ENCODE measurements at places on chromosomes 11 and 22. TPM values are rescaled to one million over a fixed set of nuclear protein-coding genes. Genes with fewer than 3 reads are reported as not detected.

DNA sequence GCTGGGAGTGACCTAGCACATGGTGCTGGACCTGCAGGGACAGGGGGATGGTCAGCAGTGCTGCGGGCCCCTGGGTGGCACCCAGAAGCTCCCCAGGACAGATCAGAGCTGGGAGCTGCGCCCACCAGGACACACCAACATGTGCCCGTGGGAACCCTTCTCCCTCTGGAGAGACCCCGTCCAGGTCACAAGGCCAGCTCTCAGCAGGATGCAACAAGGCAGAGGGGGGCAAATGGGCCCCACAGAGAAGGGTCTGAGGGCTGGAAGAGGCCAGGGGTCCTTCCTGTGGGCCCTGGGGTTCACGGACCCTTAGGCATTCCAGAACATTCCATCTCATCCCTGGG lies 6.2 kb downstream of the DUSP8 start:
- DNase-seq, result no peak

GRCh38 chr11:115506954-115507675 lies 2.9 kb upstream of the CADM1 start:
- DNase-seq, result no peak

DNA sequence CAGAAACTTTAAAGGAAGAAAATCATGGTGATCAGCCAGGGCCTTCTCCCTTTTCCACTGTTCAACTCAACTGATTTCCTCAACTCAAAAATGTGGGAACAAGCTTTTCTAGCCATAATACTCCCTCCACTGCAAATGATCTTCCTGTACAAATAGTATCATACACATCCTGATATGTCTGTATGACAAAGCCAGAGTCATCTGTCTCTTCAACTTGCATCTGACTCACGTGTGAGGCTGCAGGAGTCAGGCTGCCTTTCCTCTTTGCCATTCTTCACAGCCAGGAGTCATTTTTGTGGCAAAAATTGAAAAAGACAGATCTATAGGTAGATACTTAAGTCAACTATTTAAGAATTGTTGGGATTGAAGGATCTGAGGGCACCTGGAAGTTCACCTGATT lies 13.3 kb downstream of the PATZ1 start:
- no peak for DNase-seq

- no peak for DNase-seq
Measured at GRCh38 chr11:128551611-128552335, 35.6 kb downstream of the ETS1 start.

GRCh38 chr11:43278193-43278956 lies 33.4 kb upstream of the API5 start:
- DNase-seq, result peak; percentile 31

GRCh38 chr11:8732748-8733241 lies 50.2 kb downstream of the RPL27A start:
- DNase-seq, result peak; percentile 89

- DNase-seq, result no peak
Measured at GRCh38 chr11:108975641-108976071, 310.8 kb downstream of the DDX10 start.

GRCh38 chr22:33654173-33654895 lies 265.9 kb downstream of the LARGE1 start:
- no peak for DNase-seq

GRCh38 chr11:39345834-39346442 lies 2113.5 kb downstream of the LRRC4C start:
- no peak for DNase-seq

- DNase-seq, result peak; percentile 75
Measured at GRCh38 chr11:57527056-57527631, 3.4 kb downstream of the TIMM10 start.

GRCh38 chr22:30535182-30535581 lies 11.4 kb downstream of the SEC14L6 start:
- no peak for DNase-seq

DNA sequence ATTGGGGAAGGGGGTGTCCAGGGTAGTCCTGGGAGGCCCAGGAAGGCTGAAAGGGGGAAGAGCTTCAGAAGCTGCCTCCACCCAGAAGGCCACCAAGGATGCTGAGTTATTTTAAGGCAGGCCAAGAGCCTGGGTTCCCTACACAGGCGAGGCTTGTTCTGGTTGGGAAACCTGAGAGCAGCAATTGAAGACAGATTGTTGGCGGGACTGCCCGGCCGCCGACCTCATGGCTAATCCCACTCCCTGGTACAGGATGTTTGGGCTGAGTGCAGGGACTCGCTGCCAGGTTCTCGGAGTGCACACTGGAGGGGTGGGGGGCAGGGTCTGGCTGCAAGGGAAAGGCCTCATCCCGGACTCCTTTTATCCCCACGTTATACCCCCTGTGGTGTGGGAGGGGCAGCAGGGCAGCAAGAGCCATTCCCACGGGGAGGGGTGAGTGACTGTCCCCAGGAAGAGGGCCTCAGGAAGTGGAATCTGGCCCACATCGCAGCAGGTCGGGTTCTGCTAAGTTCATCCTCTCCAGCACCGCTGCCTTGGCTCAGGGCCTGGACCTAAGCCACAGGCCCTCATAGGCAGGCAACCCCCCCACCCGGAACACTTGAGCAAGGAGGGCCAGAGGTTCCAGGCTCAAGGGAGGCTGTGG lies 43.6 kb upstream of the PRR5 start:
- DNase-seq, result peak; percentile 56

DNA sequence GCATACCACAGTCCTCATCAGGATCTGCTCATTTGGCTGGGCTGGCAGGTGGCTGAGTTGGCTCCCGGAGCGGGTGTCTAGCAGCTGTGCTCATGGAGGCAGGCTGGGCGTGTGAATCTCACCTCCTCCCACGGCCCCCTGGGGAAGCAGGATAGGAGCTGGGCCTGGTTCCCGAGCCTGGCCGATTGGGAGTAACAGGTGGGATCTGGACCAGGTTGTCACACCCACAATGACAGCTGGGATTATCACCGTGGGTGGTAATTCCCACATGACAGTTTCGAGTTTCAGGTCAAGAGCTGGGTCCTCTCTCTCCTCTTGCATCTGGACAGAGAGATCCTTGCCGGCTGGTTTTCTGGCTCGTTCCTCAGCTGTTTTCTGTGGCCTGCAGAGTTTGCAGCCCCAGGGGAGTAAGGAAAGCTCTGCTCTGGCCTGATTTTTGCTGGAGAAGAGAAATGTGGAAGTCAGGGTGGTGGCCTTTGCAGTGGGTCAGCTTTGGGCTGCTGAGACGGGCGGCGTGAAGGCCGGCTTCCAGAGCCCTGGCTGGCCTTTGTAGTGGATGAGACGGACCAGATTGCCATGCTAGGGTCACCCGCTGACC lies 57.0 kb downstream of the BCR start:
- DNase-seq, result peak; percentile 32

- no peak for DNase-seq
Measured at GRCh38 chr11:8705146-8705545, 22.6 kb downstream of the RPL27A start.

GRCh38 chr22:37940698-37941376 lies 12.6 kb downstream of the C22orf23 start:
- peak; percentile 17 for DNase-seq

GRCh38 chr11:74532501-74533246 lies 39.1 kb upstream of the LIPT2 start:
- DNase-seq, result no peak

Gene NOX4
- 2.5 TPM for total RNA-seq

Gene TMPRSS4
- total RNA-seq, result not detected

Gene ANGPTL5
- total RNA-seq, result 0.09 TPM

Measured in fibroblast of the aortic adventitia (primary cell).